Posterior vena cava (tissue), 2 donors: ENCODE measurements at places on chromosomes 7 and 10. TPM values are rescaled to one million over a fixed set of nuclear protein-coding genes. Genes with fewer than 3 reads are reported as not detected.

- DNase-seq: no peak
Measured at GRCh38 chr10:102400598-102401341, 5.3 kb downstream of the NFKB2 start.

The DDX50 gene
- 39.3 TPM for total RNA-seq

The EEPD1 gene
- total RNA-seq: 10.4 TPM

GRCh38 chr10:43939939-43940820, 291.5 kb upstream of the ZNF32 start:
- no peak for DNase-seq

The RNF32 gene
- total RNA-seq: 0.33 TPM

DNA sequence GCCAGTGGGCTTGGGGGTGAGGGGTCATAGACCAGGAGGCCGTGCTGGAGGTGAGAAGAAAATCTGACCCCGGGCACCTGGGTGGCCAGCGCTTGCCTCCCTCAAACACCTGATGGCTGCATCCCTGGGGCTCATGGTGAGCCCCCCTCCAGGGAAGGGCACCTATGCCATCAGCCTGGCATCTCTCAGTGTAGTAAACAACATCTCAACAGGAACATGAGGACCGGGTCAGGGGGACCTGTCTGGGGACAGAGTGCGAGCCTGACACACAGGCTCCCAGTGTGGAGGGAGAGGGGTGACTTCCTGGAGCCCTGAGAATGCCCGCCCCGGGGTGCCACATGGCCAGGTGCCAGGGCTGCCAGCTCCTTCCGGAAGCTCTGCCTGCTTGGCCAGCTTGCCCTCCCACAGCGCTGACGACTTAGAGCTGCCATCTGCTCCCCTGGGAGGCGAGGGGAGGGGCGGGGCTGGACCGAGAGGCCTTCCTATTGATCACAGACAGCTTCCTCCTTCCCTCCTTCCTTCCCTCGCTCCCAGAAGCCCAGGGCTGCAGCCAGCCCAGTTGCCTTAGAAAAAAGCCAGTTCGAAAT, 12.3 kb downstream of the STX1A start:
- DNase-seq: no peak

- DNase-seq: peak; percentile 82
Measured at GRCh38 chr7:88759230-88760135, at the start of gene ZNF804B. ZNF804B (plus strand) TSS chr7:88759700; CDS start chr7:88759977, 277 bp downstream.
